ENCODE measurements at places on chromosomes 13 and 19. TPM values are rescaled to one million over a fixed set of nuclear protein-coding genes. Genes with fewer than 3 reads are reported as not detected.

Gene CEACAM3
- not detected for total RNA-seq

Gene CCDC70
- not detected for total RNA-seq

Gene IL11
- total RNA-seq: 0.41 TPM

Gene NUDT15
- 10.2 TPM for total RNA-seq

Gene PTGER1
- not detected for total RNA-seq

Gene MYPOP
- total RNA-seq: 0.82 TPM

Gene OR4F17
- not detected for total RNA-seq

Gene NXNL1
- not detected for total RNA-seq

Gene ZNF738
- 33.0 TPM for total RNA-seq

Gene FRY
- 55.4 TPM for total RNA-seq

Gene SULT2A1
- total RNA-seq: not detected

Gene SPIB
- under 0.01 TPM for total RNA-seq

Gene PTPRH
- total RNA-seq: 0.41 TPM

Gene NLRP9
- total RNA-seq: not detected

Gene PALM3
- total RNA-seq: 3.3 TPM

Gene NPHS1
- 1.2 TPM for total RNA-seq

Gene RNASEH2B
- total RNA-seq: 424 TPM

Gene RNF113B
- total RNA-seq: not detected

Gene CEACAM7
- total RNA-seq: not detected

Gene KLK15
- not detected for total RNA-seq

Gene CAMSAP3
- 16.3 TPM for total RNA-seq

Gene PRSS57
- total RNA-seq: not detected

Gene C19orf85
- total RNA-seq: not detected

Gene ZNF320
- 32.2 TPM for total RNA-seq

Gene SLC10A2
- under 0.01 TPM for total RNA-seq

Gene DACH1
- 14.7 TPM for total RNA-seq

Gene TNNI3
- 0.41 TPM for total RNA-seq

Gene CYP2S1
- total RNA-seq: 0.41 TPM

Gene CCNA1
- 10.2 TPM for total RNA-seq

Gene PTPRS
- total RNA-seq: 181 TPM

Gene ZNF541
- total RNA-seq: under 0.01 TPM

Gene ZNF208
- 7.3 TPM for total RNA-seq

Gene BSPH1
- not detected for total RNA-seq

Gene NCAN
- 162 TPM for total RNA-seq

Gene GJB2
- 5.3 TPM for total RNA-seq

Gene MBD3L4
- not detected for total RNA-seq

Gene ZNF296
- under 0.01 TPM for total RNA-seq

Gene CD320
- 16.7 TPM for total RNA-seq

Gene SLC8A2
- total RNA-seq: 25.3 TPM

Gene CCDC8
- total RNA-seq: 2.4 TPM

Gene AMER2
- total RNA-seq: 143 TPM

Gene ANKRD24
- 8.2 TPM for total RNA-seq

Gene ARRDC2
- 1.6 TPM for total RNA-seq

Gene ZNF709
- total RNA-seq: 37.5 TPM

Gene APOC4
- total RNA-seq: not detected

Gene FFAR2
- total RNA-seq: under 0.01 TPM

Gene FARSA
- 56.3 TPM for total RNA-seq

Gene B3GNT8
- total RNA-seq: 2.0 TPM

Gene FBN3
- total RNA-seq: 28.1 TPM

Gene PIN1
- total RNA-seq: 67.3 TPM

Gene ZNF285
- total RNA-seq: 30.2 TPM

Gene TMPRSS9
- total RNA-seq: 0.41 TPM

Gene SYT5
- 33.0 TPM for total RNA-seq

Gene BRCA2
- total RNA-seq: 1.6 TPM
